AG08395 (cell line): ENCODE measurements at places on chromosomes 7 and 10.
A peak's percentile ranks its signal among the peaks of the same experiment; 100 is the strongest.

DNA sequence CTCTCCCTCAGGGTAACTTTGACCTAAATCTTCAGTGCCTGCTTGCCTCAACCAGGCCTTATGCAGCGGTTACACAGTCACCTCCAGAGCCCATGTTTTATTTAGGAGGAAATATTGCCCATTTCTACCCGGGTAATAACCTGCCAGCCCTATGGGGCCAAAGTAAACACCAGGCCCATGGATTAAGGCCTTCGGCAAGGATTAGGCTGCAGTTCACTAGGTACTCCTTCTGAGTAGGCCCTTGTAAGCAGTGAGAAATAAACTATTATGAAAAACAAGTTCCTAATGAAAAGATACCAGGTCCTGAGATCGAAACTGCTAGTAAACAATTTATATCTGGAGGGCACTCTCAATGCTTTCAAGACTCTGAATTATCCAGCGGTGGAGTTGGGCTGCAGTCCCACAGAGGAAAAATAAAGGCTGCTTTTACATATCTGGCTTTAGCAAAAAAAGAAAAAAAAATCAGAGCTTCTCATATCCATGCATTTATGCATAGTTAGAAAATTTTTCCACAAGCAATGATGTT is 3.7 kb upstream of the HOXA10 start:
- DNase-seq, result no peak

- no peak for DNase-seq
Measured at GRCh38 chr7:77467408-77467807, 51.3 kb upstream of the GSAP start.

DNA sequence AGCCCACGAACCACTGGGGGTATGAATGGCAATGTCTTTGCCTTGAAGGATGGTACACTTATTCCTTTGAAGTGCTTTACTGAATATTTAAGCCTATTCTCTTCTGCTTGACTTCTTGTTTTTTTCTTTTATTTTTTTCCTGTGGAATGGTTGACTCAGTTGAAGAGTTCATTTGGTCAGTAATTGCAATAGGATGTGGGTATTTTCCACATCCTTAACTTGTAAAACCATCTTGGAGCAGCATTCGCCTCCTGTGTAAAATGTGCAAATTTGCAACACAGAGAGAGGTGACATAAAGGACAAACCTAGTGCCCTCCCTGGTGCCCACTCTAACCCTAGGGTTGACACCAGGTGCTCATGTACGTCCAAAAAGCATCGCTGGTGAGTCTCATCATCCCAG is 347.0 kb downstream of the GATA3 start:
- DNase-seq, result no peak

DNA sequence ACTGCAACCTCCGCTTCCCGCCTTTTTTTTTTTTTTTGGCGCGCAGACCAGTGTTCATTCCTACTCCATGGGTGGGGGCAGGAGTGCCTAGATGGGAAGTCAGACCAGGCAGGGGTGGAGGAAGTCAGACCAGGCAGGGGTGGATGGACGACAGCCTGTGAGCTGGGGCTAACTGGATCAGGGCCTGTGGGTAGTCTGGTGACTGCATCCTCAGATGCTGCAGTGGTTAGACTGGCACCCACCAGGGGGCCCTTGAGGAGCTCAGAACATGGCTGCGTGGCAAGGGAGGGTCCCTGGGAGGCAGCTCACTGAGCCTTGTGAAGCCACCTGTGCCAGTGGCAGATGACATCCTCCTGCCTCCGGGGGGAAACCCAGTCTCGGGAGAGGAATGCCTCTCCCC is 35.1 kb downstream of the RCC1L start:
- no peak for DNase-seq

GRCh38 chr10:71229726-71230655 is 17.6 kb downstream of the UNC5B start:
- DNase-seq, result no peak

GRCh38 chr7:69674701-69675182 is 76.5 kb downstream of the AUTS2 start:
- DNase-seq, result no peak

GRCh38 chr10:69576334-69577011 is 3.3 kb upstream of the NEUROG3 start:
- no peak for DNase-seq

DNA sequence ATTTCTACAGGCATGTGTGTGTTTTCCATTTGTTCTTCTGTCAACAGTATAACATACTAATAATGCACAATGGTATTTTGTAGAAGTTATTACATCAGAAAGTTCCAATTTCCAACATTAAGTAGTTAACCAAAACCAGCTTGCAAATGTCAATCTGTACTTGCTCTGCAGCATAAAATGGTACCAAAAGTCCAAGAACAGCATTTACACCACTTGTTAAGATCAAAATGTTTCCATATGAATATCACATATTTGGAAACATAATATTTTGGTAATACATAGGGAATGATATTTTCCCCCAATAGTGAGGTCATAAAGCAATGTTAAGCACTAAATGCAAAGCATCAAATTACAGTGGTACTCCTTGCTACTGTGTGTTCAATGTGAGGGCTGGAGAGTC is 162.1 kb downstream of the ZNF438 start:
- no peak for DNase-seq

DNA sequence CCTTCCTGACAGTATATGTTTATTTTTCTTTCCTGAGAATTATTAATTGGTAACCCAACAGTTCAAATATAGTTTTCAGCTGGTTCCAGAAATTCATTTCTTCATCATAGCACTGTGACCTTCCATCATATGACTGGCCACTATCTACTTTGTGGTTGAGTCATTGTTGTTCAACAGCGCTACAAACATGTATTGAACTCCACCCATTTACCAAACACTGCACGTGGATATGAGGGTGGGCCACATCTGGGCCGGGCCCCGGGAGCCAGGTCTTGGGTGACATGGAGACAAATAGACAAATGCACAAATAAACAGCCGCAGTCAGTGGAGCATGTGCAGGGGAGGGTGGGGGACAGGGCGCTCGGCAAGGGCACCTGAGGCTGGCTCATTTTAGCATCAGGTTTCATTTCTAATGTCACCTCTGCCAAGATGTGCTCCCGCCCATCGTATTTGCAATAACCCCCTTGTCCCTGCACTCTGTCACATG is 24.0 kb upstream of the EEPD1 start:
- peak; percentile 34 for DNase-seq

- DNase-seq, result peak; percentile 34
Measured at GRCh38 chr10:75335191-75335590, 66.4 kb downstream of the ZNF503 start.

GRCh38 chr10:78069151-78069550 is 35.5 kb downstream of the RPS24 start:
- no peak for DNase-seq

DNA sequence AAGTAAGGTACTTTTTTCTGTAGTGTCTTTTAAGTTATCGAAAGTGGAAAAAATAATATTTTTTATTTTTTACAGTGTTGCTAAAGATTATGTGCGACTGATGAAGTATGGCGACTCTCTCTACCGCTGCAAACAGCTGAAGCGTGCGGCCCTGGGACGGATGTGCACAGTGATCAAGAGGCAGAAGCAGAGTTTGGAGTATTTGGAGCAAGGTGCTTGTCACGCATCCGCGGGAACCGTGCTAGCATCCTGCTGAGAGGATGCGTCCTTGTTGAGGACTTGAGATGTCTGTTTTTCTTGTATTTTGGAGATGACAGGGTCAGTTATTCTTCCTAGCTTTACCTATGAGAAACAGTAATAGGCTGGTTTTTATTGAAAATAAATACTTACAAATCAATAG is 7.8 kb downstream of the GTPBP4 start:
- no peak for DNase-seq

DNA sequence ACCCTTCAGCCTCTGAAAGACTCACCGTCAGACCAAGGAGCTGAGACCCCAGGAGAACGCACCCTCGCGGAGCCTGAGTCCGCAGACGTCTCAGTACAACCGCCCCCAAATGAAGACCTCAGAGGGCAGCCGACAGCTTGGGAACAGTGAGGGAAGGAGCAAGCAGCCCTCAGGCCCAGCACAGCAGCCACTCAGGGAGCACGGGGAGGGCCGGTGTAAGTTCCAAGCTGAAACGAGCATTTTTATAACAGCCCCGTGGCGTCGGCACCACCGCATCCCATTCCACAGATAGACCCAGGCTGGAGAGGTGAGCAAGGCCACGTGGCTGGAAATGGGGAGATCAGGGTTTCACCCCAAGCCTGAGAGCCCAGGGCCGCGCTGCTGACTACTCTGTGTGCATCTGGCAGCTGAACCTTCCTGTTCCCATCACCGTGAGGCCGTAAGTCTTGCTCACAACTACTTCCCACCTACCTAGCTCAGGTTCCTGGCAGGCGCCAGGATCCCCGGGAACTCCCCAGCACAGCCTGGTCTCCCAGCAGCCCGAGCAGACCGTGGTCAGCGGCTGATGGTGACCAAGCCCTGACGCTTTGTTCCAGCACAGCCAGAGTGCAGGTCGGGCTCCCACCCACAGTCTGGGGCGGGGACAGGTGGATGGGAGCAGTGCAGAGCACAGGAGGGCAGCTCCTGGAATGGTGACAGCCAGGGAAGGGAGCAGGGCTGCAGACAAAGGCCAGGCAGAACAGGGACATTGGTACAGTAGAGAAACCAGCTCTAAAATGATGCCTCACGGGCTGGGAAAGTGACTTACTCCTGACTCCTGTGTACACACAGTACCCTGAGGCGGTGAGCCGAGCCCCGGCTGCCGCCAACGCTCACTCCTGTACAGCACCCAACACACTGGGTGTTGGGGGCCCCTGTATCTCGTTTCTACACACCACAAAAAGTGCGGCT is 6.1 kb upstream of the NOM1 start:
- DNase-seq, result no peak

DNA sequence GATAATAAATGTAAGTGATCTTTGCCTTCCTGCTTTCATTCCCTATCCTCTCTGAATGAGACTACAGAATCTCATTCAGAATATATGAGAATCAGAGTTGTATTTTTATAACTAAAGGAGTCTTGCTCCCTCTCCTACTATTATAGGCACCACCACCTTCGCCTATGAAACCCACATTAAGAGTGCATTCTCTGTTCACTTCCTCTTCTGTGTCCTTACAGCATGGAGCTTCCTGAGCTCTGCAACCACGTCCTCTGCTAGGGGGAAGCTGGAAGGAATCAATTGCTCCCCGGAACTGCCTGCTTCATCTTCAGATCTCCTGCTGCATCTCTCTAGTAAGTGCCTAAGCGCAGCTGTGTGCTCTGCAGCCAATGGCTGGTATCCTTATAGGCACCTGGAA is 820.7 kb downstream of the GRID1 start:
- DNase-seq, result no peak

- no peak for DNase-seq
Measured at GRCh38 chr7:26624839-26625238, 239.6 kb downstream of the SKAP2 start.

- DNase-seq, result no peak
Measured at GRCh38 chr7:69388452-69389137, 209.7 kb upstream of the AUTS2 start.

DNA sequence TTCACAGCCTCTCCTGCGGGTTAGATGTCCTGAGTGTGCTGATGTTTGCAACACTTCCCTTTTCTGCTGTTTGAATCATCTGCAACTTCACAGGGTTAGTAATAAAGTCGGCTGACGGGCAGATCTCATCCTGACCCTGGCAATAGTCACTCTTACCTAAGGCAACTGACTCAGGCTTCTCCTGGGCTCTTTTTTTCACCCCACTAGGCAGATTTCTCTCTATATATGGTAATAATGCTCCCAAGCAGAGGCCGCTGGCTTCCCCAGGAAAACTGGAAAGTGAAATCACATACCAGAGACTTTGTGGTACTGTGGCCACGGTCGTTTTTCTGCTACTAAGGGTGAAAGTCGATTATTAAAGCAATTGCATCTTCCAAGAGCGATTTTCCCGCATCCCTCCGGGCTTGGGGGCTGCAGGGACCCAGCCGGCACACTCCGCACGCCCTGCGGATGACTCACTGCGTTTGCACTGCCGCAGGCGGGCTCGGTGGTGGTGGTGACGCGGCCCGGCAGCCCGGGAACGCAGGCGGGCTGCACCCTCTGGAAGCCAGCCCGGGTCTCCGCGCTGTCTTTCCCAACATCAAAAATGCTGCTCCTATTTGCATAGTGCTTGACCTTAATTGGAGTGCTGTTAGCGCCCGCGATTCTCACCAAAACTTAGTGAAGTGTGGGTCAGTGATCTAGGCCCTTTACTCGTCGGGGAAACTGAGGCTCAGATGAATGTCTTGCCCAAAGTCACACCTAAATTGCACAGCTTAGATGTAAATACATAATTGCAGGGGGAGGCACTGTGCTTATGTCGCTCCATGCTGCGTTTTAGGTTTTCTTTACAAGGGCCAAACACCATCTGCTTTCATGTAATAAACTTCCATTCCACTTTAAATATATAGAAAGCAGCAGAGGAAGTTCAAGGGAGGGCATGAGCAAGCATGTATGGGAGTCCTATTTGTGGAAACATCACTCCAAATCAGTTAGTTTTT is 47.6 kb upstream of the ITGB1 start:
- peak; percentile 88 for DNase-seq

DNA sequence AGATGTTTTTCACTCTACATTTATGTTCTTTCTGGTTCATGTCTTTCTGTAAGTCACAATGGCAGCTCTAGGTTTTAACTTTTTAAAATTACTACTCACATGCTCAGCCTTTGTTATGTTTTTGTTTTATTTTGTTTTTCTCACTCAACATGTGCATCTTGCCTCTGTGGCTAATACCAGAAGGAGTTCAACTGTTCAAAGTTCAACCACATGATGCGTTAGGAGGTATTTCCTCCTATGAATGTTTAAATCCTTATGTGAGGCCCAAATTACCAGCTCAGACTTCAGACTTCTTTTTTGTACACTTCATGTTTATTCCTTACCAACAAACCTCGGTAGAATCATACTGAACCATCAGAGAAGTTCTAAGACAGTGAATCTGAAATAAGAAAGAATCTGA is 151.6 kb downstream of the MALRD1 start:
- no peak for DNase-seq

GRCh38 chr7:28685644-28686417 is 272.3 kb downstream of the TRIL start:
- DNase-seq, result peak; percentile 93

GRCh38 chr10:125114761-125115391 is 45.5 kb downstream of the CTBP2 start:
- no peak for DNase-seq

DNA sequence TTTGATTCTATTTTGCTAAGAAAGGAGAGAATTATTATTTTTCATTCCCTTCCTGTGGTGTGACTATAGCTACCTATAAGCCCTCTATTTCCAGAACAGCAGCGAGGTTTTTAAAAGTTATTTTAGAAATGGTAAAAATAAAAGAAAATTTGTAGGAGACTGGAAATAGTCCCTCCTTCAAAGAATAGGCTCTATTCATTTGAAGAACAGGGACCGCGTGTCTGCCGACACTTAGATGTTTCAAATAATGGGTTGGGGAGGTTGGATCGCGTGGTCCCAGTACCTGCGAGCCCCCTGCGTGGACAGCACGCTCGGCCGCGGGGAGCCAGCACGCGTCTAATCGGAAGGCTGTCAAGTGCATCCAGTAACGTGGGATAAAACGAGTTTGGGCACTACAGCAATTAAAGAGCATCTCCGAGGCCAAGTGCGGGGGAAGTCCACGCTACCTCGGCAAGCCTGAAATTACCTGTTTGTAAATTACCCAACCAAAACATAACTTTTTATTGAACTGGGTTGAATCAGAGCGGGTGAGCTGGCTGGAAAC is 1.0 kb downstream of the CACNA2D1 start:
- DNase-seq, result no peak

- DNase-seq, result no peak
Measured at GRCh38 chr10:33982995-33983394, 648.5 kb upstream of the NRP1 start.
